ENCODE measurements at places on chromosomes 11 and 22. TPM values are rescaled to one million over a fixed set of nuclear protein-coding genes. Genes with fewer than 3 reads are reported as not detected.

Gene WEE1
- 10.6 TPM for polyA plus RNA-seq

Gene TNKS1BP1
- polyA plus RNA-seq: 88.5 TPM

Gene DDX6
- 33.9 TPM for polyA plus RNA-seq

Gene RAD9A
- polyA plus RNA-seq: 20.3 TPM

Gene OSBPL5
- 3.0 TPM for polyA plus RNA-seq

Gene EMID1
- polyA plus RNA-seq: 11.2 TPM

Gene MRGPRX3
- polyA plus RNA-seq: not detected

DNA sequence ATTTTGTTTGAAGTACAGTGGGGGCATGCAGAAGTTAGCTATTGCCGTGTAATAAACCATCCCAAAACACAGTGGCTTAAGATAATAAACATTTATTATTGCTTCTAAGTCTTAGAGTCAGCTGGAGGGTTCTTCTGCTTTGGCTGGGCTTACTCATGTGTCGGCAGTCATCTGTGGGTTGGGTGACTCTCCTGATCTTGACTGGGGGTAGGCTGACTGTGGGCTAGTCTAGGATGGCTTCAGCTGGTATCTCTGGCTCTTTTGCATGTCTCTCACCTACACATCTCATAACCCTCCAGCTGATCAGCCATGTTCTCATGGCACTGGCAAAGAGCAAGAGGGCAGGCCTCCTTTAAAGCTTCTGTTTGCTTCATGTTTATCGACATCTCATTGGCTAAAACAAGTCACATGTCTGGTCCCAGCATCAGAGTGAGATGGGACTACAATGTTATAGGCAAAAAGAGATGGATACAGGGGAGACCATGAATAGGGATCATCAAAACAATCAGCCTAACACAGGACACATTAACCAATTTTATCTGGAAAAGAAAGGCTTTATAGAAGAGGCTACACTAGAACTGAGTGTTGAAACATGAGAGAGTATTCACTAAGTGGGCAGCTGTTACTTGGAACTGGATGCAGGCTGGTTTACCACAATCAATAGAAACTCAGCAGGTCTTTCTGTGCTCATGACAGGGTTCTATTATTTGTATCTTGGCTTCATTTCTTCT lies 5.1 kb downstream of the LRRC51 start:
- no peak for DNase-seq

GRCh38 chr11:86013713-86014112 lies 55.2 kb downstream of the PICALM start:
- no peak for DNase-seq

DNA sequence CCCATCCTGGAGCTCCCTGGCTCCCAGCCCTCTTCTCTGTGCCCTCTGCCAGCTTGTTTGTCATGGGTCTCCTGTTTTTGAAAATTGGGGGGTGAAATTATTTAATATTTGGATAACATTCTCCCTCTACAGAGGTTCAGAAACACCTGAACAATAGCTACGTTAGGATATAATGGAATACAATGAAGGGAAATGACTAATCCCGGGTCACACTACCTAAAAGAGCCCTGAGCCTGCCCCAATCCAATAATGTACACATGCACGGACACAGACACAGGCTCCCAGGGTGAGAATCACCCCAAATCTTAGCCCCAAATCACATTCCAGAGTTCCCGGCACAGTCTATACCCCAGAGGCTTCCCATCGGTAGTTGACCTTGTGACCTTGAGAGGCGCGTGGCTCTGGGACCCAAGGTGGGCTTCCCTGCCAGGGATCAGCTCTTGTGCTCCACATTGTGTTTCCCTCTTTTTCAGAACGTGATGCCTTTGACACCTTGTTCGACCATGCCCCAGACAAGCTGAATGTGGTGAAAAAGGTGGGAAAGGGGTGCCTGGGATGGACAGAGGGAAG lies 135.5 kb downstream of the PARVA start:
- DNase-seq: no peak

GRCh38 chr22:27651486-27651885 lies 150.1 kb downstream of the MN1 start:
- DNase-seq: no peak

DNA sequence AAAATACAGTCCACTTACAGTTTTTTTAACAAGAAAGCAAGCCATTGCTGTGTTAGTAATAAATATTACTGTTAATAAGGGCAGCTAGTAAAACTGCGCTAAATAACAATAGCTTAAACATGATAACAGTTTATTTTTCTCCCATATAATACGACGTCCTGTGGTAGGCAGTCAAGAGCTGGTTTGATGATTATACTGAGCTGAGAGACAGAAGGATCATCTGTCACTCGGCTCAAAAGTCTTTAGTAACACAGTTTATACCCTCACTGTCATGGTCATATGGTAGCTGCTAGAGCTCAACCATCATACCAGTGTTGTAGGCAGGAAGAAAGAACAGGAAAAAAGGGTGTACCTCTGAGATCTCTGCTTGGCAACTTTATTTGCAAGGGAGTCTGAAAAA lies 29.1 kb upstream of the ANGPTL5 start:
- no peak for DNase-seq

DNA sequence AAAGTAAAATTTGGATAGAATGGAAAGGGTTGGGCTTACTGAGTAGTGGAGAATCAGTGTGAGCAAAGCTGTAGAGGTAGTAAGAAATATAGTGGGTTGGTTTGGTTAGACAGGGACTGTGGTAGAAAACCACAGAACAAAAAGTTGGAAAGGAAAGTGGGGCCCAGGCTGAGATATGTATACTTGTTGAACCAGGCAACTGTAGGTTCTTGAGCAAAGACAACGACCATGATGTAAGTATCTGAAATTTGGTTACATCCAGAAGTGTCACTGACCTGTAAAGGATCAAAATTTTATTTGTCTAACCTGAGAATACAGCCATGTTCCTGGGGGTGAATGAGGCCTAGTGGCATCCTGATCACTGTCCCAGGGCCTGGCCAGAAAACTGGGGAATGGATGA lies 114.1 kb downstream of the STIM1 start:
- DNase-seq: no peak

GRCh38 chr22:26398741-26399153 lies 30.3 kb upstream of the ASPHD2 start:
- DNase-seq: peak; percentile 37

GRCh38 chr22:30232716-30233218 lies 13.8 kb downstream of the LIF start:
- DNase-seq: no peak

DNA sequence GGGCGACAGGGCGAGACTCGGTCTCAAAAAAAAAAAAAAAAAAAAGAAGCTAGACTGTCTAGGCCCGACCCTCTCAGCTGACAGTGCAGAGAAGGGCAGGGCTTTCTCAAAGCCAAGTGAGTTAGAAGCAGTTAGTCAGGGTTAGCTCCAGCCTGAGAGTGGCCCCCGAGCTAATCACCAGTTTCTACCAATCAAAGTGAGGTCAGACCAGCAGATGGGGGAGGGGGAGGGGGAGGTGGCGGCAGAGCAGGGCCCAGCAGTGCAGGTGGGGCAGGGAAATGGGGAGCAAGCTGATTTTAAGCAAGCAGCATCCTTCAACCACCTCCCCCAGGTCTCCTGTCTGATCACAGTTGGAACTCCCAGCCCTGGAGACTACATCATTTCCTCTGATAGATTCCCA lies 55.3 kb upstream of the PRR5 start:
- no peak for DNase-seq

GRCh38 chr22:17192186-17192585 lies 27.0 kb downstream of the ADA2 start:
- no peak for DNase-seq

DNA sequence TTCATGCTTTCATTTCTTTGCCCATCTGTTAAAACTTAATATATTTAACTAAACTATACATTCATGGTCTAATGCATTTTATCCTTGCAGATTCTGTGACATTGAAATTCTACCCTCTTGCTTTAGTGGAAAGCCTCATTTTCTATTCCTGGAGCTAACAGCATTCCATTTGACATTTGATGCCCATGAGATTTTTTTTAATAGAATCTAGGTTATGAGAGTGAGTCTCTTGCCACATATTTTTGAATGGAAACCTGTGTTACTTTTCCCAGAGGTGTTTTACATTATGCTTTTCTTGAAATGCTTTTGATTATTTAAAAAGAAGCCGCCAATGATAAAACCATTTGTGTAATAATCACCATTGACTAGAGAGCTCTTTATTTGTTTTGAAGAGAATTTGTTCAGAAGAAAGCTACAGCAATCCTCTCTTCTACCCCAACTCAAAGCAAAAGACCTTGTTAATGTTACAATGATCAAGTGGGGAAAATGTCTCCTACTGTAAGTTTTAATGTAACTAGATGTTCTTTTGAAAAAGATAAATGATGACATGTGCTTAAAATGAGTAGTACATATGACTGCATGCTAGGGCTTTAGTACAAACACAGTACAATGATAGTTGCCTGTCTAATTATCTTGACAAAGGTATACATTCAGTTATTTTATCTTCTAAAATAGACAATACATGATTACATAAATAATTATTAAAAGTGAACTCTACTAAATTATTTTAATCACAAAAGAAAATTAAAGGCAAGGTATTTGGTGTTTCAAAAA lies 67.3 kb downstream of the GAS2 start:
- DNase-seq: no peak

GRCh38 chr11:102269927-102270326 lies 47.4 kb upstream of the BIRC3 start:
- DNase-seq: no peak

GRCh38 chr22:36907253-36908195 lies 5.9 kb upstream of the CSF2RB start:
- DNase-seq: no peak

DNA sequence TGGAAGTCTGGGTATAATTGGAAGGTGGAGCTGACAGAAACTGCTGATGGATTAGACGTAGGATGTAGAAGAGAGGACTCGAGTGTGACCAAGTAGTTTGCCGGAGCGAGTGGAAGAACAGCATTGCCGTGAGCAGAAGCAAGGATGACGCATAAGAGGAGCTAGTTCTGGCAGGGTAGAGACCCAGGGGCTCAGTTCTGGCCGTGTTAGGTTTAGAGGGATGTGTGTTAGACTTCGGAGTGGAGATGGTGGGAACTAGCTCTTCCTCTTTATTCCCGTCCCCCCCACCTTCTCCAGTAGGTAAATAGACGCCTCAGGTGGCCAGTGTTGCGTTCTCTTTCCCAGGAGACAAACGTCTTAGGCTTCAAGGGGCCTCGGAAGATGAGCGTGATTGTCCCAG lies 19.1 kb downstream of the TUB start:
- DNase-seq: no peak

- DNase-seq: no peak
These were observed 53.3 kb upstream of the GLYAT start for GRCh38 chr11:58784995-58785394.

GRCh38 chr11:96412761-96413381 lies 23.1 kb downstream of the JRKL start:
- no peak for DNase-seq

DNA sequence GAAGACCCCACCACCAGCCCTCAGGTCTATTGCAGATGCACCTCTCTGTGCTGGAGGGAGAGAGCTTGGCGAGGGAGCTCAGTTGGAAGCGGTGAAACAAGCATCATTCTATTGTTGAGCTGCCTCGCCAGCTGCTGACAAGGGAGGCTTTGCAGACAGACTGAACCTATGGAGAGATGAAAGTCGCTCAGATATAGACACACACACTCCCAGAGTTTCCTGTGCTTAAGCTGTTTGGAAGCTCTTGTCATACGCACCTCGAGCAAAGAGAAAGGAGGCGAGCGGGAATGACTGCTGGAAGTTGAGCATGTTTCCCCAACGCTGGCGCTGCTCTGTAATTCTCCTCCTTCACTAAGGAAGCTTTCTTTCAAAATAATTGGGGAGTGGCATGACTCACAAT lies 126.1 kb downstream of the TRIM29 start:
- no peak for DNase-seq

DNA sequence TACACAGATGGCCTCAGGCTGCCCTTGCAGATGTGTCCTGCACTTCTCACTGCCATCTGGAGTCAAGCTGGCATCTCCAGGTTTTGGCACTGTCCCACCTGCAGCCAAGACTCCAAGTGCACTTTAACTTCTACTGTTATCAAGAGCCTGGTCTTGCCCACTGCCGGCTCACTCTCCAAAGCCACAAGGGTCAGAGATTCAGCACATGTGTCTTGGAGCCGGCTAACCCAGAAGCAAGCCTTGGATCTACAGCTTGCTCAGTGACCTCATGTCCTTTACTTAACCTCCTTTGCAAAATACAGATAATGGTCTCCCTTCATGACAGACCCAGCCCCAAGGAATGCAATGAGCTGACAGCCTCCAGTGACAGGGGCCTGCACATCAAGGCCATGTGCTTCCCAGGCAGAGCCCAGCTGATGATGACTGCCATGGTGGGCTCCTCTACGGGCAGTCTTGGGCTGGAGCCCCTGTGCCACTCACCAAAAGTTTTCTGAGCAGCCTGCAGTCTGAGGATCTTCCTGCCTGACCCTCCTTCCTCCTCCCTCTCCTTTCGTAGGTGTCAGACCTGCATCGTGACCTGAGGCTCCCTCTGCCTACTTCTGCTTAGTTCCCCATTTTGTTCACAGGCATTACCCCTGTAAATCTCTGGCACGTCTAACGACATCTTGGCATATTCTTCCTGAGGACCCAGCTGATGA lies 9.0 kb downstream of the TP53AIP1 start:
- no peak for DNase-seq

DNA sequence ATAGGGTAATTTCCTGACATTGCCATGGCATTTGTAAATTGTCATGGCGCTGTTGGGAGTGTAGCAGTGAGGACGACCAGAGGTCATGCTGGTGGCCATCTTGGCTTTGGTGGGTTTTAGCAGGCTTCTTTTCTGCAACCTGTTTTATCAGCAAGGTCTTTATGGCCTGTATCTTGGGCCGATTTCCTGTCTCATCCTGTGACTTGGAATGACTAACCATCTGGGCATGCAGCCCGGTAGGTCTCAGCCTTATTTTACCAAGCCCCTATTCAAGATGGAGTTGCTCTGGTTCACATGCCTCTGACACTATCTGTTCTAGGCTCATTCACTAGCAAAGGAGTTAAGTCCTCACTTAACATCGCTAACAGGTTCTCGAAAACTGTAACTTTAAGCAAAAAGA lies 1374.2 kb downstream of the FAM181B start:
- DNase-seq: no peak

DNA sequence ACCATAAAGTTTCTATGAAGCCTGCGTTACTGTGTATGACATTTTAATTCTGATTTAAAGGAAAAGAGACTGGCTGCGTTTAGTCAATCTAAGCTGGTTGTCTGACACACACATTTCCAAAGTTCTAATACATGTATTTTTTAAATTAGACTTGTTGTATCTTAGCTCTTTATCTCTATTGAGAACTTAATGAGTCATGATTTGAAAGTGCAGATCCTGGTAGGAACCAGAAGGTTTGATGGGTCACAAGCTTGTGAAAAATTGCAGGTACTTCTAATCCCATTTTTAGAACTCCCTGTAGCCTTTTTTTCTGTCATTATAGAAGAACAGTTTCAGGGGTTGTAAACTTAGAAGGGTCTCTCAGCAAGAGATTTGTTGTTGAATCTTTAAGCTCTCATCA lies 210.3 kb downstream of the DDX10 start:
- DNase-seq: no peak

DNA sequence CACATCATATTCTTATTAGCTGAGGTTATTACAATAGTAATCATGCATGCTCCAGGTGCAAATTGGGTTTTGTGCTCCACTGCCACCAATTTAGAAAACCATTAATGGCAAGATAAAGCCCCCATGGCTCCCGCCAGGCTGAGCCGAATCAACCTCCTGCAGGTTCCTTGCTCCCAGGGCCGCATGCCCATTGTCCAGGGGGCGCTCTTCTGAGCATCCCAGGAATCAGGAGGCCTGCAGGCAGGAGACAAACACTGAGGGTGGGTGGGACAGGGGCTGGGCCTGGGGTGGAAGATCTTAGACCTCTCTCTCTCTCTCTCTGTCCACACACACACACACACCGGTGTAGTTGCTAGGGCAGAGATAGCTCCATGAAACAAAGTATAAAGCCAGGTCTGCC lies 57.4 kb downstream of the BUD13 start:
- no peak for DNase-seq
